ENCODE measurements at places on chromosomes 16 and 17.

DNA sequence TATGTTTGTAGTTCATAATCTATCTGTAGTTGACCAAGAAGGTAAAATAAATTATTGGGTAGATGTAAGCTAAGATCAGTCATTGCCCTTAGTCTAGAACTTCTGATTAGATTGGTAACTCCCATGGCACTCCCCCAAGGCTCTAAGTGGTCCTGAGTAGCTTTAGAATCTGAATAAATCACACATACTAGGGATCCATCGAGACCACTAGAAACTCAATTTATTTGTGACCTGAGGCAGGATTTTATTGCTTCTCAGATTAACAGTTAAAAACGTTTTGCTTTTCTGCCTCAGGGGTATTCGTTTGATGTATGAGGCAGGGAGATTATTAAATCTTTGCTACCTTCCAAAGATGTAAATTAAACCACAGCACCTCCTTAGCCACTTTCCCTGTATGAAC lies 24.9 kb downstream of the CMTR2 start:
- DNase-seq = no peak

- DNase-seq = no peak
Measured at GRCh38 chr17:74779948-74780400, 3.8 kb upstream of the NAT9 start.

GRCh38 chr17:17361543-17361866 lies 58.3 kb downstream of the NT5M start:
- DNase-seq = no peak

DNA sequence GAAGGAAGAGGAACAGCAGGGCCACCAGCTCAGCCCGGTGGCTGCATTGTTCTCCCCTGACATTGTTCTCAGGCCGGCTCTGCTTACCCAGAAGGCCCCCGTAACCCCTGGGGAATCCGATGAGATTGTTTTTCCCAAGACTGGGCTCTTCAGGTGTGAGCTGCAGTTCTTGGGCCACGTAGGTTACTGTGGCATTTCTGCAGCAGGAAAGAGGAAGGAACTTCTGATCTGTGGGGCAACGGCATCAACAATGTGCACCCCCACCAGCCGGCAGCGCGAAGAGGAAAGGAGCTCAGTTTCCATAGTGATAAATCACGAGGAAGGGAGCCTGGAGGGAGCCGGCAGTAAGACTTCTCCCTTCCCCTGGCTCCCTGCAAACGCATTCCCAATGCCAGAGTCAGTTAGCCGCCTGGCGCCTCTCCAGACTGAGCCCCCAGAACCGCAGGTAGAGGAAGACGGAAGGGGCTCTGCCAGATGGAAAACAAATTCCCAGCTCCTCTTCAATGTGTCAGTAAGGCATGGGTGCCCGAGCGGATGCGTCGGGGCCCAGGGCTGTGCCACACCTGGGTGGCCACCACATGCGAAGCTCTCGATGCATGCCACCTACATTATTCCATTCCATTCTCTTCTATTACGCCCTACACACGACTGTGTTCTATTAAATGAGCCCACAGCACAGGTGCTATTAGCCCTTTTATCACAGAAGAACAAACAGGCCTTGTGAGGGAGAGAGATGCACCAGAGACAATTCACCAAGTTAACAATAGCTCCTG lies 21.5 kb upstream of the PECAM1 start:
- no peak for DNase-seq

DNA sequence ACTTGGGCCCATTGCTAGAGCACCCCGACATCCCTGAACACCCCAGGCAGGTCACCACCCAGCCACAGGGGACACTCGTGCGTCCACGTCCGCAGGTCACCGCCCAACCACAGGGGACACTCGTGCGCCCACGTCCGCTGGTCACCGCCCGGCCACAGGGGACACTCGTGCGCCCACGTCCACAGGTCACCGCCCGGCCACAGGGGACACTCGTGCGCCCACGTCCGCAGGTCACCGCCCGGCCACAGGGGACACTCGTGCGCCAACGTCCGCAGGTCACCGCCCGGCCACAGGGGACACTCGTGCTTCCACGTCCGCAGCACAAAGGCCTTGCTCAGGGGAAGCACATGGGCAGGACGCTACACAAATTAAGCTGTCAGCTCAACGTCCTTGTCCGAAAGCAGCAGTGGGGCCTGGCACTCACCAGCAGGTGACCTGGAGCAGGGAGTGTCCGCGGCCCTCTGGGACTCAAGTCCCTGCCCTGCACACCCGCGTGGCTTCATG lies 17.7 kb downstream of the GALNS start:
- DNase-seq = no peak

GRCh38 chr16:55698331-55698730 lies 42.5 kb downstream of the SLC6A2 start:
- DNase-seq = no peak

DNA sequence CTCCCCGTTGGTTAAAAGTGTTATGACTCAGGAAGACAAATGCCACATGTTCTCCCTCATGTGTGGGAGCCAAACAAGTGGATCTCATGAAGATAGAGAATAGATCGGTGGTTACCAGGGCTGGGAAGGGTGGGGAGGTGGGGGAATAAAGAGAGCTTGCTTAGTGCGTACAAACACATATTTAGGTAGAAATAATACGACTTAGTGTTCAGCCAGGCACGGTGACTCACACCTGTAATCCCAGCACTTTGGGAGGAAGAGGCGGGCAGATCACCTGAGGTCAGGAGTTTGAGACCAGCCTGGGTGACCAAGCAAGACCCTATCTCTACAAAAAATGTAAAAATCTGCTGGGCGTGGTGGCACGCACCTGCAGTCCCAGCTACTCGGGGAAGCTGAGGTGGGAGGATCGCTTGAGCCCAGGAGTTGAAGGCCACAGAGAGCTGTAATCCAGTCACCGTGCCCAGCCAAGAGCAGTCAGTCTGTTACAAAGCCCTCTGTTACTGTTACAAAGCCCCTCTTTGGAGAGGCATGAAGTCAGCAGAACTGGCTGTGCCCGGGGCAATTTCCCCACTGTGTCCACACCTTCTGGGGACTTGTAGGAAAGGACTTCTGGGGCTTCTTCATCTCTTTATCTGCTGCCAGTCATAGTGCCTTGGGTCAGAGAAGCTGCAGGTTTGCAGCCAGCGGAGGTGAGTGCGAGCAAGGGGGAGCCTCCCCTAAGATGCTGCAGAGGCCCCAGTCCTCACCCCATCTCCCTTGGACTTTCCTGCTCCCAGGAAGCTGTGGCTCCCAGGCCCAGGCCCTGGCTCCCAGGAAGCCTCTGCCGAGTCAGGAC lies 4.3 kb upstream of the ALDH3A1 start:
- DNase-seq = no peak

DNA sequence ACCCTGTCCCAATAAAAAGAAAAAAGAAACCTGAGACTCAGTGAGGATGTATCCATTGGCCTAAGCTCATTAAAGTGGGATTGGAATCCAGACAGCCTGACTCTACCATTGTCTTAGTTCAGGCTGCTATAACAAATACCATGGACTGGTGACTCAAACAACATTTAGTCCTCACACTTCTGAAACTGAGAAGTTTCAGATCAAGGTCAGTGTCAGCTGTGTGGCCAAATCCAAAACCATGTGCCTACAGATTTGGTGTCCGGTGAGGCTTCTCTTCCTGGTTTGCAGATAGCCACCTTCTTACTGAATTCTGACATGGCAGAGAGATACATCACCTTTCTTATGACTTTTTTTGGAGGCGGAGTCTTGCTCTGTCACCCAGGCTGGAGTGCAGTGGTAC lies 53.3 kb upstream of the KDM8 start:
- no peak for DNase-seq

All from cerebellar nuclear complex (tissue), 1 donor.